ENCODE measurements at places on chromosomes 6 and 20.

GRCh38 chr20:52410182-52410647 lies 218.6 kb upstream of the ZFP64 start:
- peak; percentile 17 for DNase-seq

- no peak for DNase-seq
Observed at GRCh38 chr20:23294671-23295070, 55.9 kb upstream of the NXT1 start.

DNA sequence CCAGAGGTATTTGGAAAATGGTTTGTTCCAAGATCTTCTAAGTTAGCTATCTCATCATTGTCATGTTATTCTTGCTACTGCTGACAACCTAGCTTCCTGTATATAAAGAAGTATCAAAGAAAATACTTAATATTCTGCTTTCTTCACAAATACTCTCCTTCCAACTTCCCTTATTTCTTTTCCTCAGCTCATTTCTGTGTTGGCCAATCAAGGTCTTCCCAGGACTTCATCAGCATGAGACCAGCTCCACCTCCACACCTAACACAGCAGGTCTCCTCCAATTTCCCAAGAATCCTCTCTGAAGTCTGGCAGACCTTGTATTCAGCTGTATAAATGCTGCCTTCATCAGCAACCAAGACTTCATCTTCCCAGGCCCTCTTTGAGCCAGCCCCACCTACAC lies 538.6 kb upstream of the JARID2 start:
- no peak for DNase-seq

- no peak for DNase-seq
Observed at GRCh38 chr6:49332781-49333180, 130.3 kb downstream of the MMUT start.

- DNase-seq, result no peak
Observed at GRCh38 chr6:438634-439170, 47.1 kb downstream of the IRF4 start.

GRCh38 chr20:58542411-58543095 lies 27.4 kb upstream of the APCDD1L start:
- no peak for DNase-seq

GRCh38 chr6:169236988-169237387 lies 16.7 kb downstream of the THBS2 start:
- no peak for DNase-seq

DNA sequence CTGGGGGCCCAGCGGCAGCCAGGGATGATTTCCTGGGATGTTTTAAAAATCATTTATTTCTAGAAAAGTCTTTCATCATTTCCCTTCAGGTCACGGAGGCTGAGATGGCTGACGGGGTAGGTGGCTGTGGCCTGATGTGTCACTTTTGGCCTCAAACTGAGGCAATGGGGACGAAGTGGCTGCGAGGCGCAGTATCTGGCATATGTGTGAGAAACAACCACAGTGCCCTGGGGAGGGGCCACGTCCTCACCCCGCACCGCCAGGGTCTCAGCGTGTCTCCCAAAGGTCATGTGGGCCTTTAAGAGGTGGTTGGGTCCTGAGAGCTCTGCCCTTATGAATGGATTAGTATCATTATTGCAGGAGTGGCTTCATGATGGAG lies 120.0 kb downstream of the CEBPB start:
- no peak for DNase-seq

DNA sequence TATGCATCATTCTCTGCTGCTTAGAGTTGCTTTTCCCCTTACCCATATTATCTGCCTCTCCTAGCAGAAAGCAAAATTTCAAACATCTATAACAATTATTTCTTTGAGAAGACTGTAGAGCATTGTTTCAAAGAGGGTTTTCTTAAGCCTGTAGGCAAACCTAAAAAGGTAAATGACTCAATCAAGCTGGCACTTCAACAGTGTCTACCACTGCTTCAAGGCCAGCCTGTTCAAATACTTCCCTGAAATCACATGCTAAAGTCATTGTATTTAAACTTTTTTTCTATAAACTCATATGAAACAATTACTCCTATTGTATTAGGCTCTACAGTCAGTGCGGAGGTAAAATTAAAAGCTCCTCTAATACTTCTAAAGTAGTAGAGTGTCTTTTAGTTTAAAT lies 87.1 kb downstream of the OGFRL1 start:
- no peak for DNase-seq

DNA sequence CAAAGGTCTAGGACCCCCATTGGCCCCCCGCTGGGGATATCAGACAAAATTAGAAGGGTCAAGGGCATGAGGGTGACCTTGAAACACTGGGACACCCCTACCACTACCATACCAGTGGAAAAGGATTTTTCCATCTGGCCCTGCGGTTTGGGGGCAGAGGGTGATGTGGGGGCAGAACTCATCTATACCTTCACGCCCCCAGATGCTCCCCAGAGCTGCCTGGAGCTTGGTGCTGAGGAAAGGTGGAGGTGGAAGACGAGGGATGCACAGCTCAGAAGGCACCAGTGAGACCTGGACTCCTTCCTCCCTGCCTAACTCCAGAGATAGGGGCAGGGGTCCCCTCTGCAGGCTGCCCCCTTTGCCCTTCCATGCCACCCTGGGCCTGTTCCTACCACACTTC lies 1.1 kb downstream of the COX4I2 start:
- DNase-seq, result no peak

DNA sequence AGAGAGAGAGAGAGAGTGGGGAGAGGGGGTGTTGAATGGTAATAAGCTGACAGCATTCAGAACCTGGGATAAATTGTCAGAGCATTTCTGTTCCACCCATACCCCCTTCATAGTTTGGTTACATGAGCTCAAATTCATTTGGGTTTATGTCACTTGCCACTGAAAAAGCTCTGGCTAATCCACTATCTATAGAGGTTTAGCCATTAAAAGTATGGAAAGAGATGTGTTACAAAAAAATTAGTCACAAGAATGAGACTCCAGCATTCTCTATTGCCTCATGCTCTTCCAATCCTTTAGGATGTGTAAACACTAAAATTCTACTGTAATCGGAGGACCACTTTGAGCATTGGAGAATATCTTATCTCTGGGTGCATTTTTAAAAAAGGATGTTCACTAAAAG lies 297.6 kb upstream of the TCF21 start:
- no peak for DNase-seq

- DNase-seq, result no peak
Observed at GRCh38 chr6:14294270-14294951, 176.8 kb downstream of the CD83 start.

GRCh38 chr6:11442495-11442894 lies 95.1 kb upstream of the TMEM170B start:
- no peak for DNase-seq

DNA sequence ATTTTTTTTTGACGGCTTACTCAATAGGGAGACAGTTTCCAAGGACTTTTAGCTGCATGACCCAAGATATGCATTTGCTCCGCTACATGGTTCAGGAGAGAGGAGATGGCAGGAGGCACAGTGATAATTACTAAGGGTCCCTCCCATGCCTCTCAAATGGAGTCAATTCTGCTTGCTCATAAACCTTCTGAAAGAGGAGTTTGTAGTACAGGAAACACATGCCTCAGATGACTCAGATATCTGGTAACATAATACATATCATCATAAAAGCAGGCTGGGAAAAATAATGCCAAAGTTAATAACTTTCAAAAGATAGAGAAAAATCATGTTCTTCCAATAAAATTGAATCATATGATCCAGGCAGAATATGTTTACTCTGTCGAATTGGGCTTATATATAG lies 97.6 kb upstream of the DEFB112 start:
- DNase-seq, result no peak

GRCh38 chr20:61260905-61261304 lies 8.8 kb downstream of the CDH4 start:
- no peak for DNase-seq

- DNase-seq, result no peak
Observed at GRCh38 chr6:65707126-65707826, at the start of gene EYS. TSS of gene EYS (minus strand) at chr6:65707226. CDS start at chr6:65495410, 211,816 bp downstream.

DNA sequence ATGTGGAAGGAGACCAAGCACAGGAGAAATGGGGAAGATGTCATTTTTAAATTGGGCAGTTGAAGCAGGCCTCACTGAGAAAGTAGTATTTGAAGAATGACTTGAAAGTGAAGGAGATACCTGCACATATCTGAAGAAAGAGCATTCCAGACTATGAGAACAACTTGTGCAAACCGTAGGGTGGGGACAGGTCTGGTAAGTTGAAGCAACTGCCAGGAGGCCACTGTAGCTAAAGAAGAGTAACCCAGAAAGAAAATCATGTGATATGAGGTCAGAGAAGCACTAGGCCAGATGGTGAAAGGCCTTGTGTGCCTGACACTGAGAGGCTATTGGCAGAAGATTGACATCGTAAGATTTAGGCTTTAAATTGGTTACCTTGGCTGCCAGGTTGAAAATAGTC lies 4.7 kb upstream of the SUPT3H start:
- DNase-seq, result no peak

- no peak for DNase-seq
Observed at GRCh38 chr6:30836957-30837356, 47.4 kb upstream of the DDR1 start.

DNA sequence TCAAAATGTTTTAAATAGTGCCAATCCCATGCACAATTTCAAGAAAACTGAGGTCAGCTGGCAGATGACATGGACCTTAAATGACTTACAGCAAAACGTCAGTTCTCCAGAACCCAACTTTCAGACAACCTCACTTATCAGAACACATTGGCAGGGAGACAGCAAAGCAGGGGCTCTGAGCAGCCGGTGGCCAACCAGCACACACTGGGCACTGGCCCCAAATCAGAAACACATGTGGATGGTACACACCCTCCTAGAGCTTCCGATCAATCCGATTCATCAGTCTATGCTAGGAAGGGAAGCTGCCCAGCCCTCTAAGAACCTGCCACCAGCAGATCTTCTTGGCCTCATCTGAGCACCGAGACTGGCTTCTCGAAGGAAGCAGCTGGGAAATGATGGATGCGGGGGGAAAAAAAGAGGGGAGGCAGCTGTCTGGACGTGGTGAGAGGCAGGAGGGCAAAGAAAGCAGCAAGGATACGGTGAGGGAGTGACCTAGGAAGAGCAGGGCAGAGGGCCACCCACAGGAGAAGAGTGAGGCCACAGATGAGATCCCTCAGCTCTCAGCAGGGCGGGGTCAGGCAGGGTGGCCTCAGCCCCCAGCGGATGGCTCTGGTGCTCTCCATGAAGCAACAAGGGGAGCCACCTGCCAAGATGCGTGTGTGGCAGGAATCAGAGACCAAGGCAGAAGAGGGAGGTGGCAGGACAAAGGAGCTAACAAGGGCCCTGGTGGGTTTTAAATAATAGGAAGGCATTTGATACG lies 32.9 kb downstream of the TAF4 start:
- DNase-seq, result no peak

- DNase-seq, result no peak
Observed at GRCh38 chr6:72857791-72858585, 236.1 kb downstream of the KCNQ5 start.

GRCh38 chr20:58906894-58907293 lies 54.4 kb downstream of the GNAS start:
- DNase-seq, result no peak

GRCh38 chr20:62203378-62204030 lies 16.6 kb downstream of the HRH3 start:
- no peak for DNase-seq

DNA sequence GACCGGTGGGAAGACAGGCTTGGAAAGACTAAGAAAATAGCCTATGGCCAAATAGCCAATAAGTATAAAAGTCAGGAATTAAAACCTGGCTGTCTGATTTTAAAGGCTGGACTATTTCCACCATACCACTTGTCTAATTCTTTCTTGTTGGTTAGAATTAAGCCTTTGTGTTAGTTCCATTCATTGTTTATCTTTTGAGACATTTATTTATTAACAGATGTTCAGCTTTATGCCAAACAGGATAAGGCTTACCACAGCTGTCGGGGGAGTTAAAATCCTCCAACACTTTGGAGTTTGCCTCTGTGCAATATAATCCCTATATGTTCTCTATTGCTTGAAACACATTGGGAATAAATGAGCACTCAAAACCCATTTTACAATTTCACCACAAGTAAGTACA lies 208.3 kb downstream of the TMEM200A start:
- no peak for DNase-seq

- no peak for DNase-seq
Observed at GRCh38 chr20:32052778-32053362, 828 bp downstream of the HCK start.

GRCh38 chr6:42711930-42712329 lies 10.5 kb downstream of the PRPH2 start:
- DNase-seq, result no peak

GRCh38 chr6:114058435-114058834 lies 87.5 kb upstream of the HDAC2 start:
- DNase-seq, result no peak

DNA sequence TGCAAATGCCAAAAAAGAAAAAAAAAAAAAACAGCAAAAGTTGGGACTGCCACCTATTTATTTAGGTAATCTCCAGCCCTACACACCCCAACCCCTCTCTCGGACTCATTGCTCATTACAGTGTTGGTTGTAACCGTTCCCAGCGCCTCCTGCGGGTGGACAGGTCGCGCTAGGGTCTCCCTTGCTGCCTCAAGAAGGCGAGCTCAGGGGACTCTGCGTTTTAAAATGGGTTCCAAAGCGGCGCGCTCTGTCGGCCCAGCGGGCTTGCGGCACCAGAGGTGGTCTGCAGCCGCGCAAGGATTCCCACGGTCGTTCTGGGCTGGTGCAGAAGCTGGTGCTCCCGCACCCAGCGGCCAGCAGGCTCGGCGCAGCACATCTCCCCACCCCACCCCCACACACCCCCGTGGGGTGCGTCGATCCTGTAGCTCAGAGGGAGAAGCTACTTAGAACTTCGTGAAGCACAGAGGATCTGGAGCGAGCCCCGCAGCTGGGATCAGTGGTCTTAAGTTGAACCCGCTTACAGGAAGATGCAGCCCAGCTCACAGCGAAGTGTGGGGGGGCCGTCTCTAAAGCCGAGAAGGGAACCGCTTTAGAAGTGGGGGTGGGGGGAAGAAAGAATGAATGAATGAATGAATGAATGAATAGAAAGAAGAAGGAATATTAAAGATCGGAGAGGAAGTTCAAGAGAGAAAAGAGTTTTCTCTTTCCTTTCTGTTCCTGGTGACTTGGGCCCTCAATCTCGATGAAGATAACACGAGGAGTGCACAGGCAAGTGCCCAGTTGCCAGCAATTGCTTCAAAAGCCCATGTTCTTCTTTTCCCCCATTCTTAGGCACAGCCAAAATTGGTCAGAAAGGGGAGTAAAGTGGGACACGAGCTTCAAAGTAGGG lies 780 bp downstream of the TFAP2A start:
- no peak for DNase-seq

All from activated CD4-positive, CD25-positive, alpha-beta regulatory T cell treated with anti-CD3 and anti-CD28 coated beads, Interleukin-2, amount 50 U/mL, for 16 hours (primary cell).